Endothelial cell (in vitro differentiated cells): ENCODE measurements at places on chromosomes 1 and 21.

DNA sequence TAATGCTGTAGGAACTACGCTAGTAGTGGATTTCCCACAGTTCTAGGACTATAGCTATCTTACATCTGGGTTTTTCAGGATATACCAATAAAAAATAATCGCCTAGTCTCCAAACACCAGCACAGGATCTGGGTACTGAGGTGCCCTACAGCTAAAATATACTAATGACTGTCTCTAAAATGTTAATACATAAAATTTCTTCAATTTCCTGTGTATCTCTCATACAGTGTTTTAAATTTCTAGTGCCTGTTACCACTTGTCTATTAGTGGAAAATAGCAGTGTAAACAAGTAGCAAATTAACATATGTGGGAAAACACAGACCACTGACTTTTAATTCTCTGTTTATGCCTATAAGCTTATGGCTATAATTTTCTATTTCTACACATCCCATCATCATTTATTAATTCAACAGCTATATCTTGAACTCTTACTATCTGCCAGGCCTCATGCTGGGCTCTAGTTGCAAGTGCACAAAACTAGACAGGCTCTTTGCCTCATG, 16.1 kb upstream of the PTPN14 start:
- no peak for DNase-seq

DNA sequence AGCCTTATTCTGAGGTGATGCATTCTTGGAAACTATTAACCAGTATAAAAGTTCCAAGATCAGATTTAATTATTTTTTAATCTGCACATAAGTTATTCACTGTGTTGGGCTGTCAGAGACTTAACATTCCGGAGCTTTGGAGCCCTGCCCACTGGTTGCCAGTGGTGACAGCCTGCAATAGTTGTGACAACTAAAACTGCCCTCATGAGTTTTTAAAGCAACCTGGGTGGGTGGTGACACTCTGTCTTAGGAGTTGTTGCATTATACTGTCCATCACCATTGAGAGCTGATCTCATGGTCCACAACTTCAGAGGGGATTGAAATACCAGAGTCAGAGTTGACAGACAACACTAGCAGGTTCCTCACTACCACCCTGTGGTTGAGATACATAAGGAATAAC, 653.9 kb upstream of the USP24 start:
- DNase-seq, result no peak

GRCh38 chr1:205616563-205617293, 15.1 kb downstream of the ELK4 start:
- no peak for DNase-seq

DNA sequence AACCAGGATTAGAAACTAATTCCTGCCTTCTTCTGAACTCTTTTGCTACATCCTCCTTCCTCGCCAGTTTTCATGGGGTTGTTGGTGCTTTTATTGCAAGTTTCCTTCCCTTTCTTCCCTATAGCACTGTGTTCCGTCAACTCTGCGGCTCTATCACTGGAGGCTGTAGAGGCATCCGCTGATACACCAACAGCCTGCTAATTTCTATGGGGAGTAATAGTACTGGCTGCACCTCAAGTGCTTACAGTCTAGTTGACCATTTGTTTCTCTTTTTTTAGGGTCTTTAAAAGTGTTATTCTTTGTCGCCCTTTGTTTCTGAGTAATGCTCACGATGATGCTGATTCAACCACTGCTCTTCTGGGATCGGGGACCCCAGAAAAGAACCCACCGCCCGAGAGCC, 746 bp downstream of the MIS18A start:
- no peak for DNase-seq

- DNase-seq, result no peak
Observed at GRCh38 chr1:77421504-77422233, 139.8 kb downstream of the AK5 start.

DNA sequence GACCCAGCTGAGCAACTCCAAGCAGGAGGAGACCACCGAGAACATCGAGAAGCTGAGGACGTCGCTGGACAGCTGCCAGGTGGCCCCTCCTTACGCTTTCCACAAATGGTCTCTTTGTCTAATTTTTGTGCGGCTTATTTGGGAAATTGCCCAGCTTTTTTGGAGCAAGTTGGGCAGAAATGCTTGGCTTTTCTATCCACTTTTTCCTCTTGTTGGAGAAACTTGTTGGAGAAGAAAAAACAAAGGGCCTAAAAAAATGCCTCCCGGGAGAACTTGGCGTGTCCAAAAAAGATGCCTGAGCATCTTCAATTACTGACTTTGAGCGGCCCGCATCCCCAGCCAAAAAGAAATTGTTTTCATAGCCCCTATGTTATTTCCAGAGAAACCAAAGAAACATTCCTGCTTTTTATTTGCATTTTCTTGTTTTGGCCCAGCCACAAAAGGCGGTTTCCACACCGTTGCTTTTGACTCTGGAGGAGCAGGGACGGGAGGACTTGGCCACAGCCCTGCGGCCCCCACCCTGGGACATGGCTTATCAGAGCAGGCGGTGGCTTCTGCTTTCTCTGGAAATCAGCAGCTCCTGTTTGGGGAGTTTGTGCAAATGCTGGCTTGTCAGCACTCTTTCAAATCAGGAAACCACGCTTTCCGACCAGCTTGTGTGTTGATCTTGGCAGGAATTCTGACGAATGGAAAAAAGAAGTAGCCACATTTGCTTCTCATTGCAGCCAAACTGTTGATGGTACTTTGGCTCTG, 81.2 kb upstream of the EFHD2 start:
- DNase-seq, result no peak

DNA sequence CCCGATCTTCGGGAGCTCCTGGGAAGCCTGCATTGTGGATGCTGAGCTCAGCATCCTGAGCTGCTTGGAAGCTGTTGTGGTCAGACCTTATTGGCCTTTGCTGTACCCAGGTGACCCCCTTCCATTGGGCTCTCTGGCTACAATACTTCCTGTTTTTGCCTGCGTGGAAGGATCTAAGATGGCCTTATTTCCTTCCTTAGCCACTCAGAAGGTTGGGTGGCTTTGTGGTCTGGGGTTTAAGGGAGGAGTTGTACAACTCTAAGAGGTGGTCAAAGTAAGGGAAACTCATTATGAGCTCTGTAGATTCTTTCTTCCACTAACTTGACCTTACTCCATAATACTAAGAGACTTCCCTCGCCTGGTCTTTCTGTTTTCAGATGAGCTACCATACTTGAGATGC, 17.7 kb downstream of the PFKFB2 start:
- DNase-seq, result no peak

DNA sequence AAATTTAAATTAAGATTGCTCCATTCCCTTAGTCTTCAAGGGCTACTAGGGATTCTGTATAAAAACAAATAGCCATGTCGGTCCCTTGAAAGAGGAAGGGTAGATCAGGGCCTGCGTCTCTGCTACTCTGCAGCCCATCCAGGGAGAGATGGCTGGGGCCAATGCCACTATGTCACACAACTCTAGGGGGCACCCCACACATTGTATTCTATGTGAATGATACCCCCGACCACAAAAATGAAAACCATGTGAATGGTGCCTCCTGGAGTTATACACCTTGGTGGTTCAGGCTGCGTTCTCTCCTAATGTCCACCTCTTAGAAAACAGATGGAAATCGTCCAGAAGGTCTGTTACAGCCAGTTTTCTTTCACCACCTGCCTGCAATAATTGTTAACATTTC, 18.0 kb downstream of the PIK3C2B start:
- no peak for DNase-seq

DNA sequence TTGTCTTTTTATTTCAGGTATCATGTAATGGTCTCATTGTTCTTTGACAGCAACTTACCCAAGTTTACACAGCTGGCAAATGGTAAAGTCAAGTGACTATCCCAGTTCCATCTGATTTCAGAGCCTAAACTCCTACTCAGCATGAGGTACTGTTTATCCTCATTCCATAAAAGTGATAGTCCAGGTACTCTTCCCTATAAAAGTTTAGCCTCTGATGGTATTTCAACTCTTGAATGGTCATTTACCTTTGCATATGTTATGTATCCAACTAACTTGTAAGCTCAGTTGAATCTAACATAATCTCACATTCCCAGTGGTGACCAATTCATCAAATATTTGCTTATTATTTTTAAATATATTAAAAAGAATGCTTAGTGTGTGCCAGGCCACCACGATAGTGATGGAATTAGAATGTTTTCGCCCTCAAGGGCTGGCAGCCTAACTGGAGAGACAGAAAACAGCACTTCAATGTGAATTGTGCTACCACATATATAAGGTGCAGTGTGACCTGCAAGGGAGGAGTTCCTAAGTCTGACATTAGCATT, 307.1 kb downstream of the CTH start:
- DNase-seq, result no peak

GRCh38 chr1:67040405-67040804, 13.5 kb downstream of the SLC35D1 start:
- no peak for DNase-seq

GRCh38 chr21:44083631-44084291, 23.4 kb upstream of the PWP2 start:
- no peak for DNase-seq

DNA sequence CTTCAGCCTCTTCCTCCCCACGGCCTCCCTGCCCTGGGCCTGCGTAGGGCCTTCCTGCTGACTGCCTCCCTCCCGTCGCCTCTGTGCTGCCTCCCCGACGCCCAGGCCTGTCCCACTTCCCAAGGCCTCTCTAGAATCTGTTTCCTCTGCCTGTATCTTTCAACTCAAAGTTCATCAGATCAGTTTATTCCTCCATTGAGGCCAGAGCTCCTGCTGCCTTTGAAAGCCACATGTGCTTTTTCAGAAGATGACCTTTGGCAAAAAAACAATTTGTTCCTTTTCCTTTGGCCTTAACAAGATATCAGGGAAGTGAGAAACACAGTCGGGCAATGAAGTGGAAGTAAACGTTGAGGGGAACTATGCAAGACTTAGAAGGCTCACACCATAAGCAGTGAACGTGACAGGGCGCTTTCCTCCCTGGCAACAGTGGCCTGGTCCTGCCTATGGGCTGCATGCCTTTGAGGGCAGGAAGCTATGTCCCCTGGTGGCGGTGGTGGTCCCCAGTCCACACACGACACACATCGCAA, 85.9 kb downstream of the PSMG1 start:
- no peak for DNase-seq

- no peak for DNase-seq
Observed at GRCh38 chr21:38597421-38597820, 99.1 kb upstream of the ERG start.

DNA sequence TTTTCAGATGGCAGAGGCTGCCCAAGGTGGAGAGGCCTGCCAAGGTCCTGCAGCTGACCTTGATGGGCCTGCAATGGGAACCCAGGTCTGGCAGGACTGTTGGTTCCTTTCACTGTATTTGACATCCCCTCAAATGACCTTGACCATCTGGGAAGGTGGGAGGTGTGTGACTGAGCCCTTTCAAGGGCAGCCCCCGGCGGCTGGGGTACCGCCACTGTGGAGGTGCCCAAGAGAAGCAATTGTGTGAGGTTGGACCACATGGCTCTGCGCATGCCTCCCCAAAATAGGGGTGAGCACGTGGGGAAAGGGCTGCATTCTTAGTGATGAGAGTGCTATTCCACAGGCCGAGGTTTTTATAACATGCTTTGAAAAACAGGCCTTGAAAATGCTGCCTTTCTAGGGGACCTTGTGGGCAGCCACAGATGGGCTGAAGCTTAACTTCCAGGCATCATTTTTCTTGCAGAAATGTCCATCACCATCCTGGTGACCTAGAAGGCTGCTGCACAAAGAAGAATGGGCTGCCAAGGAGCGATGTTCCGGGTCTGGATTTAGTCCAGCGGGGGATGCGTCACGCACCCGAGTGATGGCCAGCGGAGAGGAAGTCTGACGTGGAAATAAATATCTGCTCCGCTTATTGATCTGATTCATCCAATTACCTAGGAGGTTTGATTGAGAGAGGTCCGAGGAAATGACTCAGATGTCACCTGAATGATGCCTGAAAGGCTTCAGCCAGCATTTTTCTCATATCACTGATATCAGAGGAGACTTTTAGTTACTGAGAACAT, 16.5 kb upstream of the UTS2 start:
- no peak for DNase-seq

DNA sequence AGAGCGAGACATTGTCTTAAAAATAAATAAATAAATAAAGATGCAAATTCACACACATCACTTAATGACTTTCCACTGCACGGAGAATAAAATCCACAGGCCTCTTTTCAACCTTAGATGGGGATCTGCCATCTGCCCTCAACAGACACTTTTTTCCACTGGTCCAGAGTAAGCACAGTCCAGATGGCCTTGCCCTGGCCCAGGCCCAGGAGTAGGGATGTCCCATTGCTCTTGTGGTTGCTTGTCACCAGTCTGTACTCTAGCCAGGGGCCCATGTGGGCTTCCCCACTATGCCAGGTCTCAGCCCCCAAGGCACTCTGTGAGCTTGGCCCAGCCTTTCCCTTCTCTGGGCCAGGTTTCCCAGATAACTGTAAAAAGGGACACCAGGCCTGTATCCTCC, 17.4 kb downstream of the PLOD1 start:
- DNase-seq, result no peak

DNA sequence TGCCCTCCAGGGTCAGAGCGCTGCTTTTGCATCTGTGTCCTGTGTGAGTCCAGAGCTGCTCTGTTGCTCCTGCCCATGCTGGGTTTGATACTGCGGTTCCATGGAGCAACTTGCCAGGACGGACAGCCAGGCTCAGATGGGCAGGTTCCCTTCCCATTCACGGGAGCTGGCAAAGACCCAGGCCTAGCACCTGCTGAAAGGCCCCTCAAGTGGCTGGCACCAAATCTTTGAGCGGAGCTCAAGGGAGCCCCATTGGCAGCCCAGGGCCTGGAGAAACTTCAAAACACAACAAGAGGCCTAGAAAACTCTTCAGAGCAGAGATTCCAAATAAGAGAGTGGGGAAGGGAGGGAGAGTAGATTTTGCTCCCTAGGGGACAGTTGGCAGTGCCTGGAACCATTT, 97.2 kb downstream of the ACTL8 start:
- DNase-seq, result no peak

- DNase-seq, result no peak
Observed at GRCh38 chr1:210413951-210414350, 85.2 kb downstream of the HHAT start.

DNA sequence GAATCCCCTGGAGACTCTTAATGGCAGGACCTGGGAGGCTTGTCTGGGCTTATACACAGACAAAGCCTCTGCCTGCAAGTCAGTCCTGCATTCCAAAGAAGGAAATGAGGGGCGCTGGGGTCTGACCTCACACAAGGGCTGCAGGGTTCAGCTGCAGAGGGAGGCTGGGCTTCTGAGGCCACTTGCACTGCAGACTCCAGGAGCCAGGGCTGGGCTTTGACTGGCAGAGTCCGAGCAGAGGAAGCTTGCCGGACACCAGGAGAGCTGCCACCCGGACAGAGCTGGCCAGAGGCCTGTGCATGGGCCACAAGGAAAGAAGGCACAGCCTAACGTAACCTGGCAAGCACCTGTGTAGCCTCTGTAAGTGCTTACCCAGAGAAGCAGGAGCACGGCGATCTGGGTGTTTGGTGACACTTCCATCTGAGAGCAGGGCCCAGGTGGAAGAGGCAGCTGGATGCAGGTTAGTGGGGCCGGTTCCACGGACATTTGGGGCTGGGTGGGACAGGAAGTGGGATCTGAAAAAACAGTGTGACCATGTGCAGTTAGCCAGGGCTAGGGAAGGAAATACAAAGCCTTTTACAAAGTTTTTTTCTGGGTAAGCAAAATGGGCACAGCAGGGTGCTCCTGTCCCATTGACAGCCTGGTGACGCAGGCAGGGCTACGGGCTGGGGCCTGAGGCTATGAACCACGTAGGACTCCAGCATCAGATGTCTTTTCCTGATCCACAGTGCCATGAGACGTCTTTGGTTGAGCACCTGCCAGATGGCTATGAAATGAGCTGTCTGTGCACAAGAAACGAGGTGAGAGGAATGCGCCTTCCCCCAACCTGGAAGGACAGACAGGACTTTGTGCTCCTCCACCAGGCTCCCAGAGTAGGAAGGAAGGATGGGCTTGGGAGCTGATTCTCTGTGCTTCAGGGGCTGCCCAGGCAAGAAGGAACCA, 37.3 kb upstream of the LBR start:
- no peak for DNase-seq
